T-helper 17 cell (primary cell): ENCODE measurements at places on chromosomes 7 and 10. TPM values are rescaled to one million over a fixed set of nuclear protein-coding genes. Genes with fewer than 3 reads are reported as not detected.

Gene PAPSS2
- 0.55 TPM for total RNA-seq

Gene DNAJB9
- 58.3 TPM for total RNA-seq

Gene NPC1L1
- 0.08 TPM for total RNA-seq

Gene MET
- total RNA-seq: not detected

Gene OR2A1
- total RNA-seq: not detected

Gene VPS37D
- not detected for total RNA-seq

Gene SEMA4G
- 0.96 TPM for total RNA-seq

Gene OR6V1
- total RNA-seq: not detected

Gene FAM171A1
- total RNA-seq: 2.7 TPM

Gene ZDHHC4
- 20.6 TPM for total RNA-seq

Gene DPP6
- total RNA-seq: not detected

Gene NUTM2B
- total RNA-seq: 1.7 TPM

Gene ACBD7
- total RNA-seq: not detected

DNA sequence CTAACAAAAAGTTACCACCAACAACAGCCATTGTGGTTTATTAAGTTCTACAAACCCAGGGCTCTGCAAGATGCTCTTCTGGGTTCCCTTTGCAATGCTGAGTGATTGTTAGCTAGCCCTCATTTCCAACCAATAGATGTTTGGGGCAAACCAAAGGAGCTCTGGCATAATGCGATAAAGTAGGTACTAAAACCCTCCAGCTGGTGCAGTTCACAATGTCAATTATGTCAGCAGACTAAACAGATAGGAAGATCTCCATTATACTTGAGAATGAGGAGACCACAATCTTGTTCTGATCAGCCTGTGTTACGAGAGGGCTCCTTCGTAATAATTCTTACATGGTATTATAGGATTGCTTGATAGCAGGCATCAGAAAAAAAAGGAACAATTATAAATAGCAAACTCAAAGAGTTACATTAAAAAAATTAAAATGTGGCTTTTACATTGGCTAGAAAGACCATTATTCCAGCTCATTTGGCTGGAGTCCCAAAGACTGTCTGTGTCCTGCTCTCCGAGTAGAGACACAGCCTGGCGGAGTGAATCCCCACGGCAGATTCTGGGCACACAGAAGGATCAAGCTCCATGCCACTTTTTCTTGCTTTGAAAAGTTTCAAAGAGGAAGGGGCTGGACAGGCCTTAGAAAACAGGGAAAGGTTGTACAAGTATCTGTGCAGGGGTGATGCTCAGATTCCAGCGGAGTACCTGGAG, 93.8 kb downstream of the ZRANB1 start:
- no peak for DNase-seq

DNA sequence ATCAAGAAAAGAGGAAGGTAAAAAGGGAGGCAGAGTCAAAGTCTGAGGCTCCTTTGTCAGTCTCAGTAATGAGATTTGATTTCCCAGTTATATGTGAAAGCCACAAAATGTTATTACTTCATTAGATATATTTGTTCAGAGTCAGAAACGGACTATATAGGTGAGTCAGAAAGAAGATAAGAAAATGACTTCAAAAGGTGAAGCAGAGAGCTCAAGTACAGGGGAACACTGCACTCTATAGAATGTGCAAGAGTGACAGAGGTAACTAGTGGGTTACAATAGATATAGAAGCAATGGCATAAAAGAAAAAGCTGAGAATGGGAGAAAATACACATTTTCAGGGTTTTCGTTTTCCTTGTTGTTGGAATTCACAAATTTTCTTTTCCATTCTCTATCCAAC, 43.3 kb downstream of the DGKB start:
- no peak for DNase-seq

GRCh38 chr7:121872831-121873288, at the start of gene PTPRZ1:
Gene PTPRZ1, plus strand, starts transcription at chr7:121873161. Its CDS starts 339 bp downstream, at chr7:121873500.
- DNase-seq: no peak

GRCh38 chr7:158251061-158251965, 336.3 kb downstream of the PTPRN2 start:
- no peak for DNase-seq

- no peak for DNase-seq
Measured at GRCh38 chr10:116769791-116770190, 27.4 kb upstream of the HSPA12A start.

- DNase-seq: no peak
Measured at GRCh38 chr10:62617652-62618051, 186.9 kb upstream of the ADO start.

- peak; percentile 44 for DNase-seq
Measured at GRCh38 chr10:119079599-119080520, 757 bp downstream of the EIF3A start.

DNA sequence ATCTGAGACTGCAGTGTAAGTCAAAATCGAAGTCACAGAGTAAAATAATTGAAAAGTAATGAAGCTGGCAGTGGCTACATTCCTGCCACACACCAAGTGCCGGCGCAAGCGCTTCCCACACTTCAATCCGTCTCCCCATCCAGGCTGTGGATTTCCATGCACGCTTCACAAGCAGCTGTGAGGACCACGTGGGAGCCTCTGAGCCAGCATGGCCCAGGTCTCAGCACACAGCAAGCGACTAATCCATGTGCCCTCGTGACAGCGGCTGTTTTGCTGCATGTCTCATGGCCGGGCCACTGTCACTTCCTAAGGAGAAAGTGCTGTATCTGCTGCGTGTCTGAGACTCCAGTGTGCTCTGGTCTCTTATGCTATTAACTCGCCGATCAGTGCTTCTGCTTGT, 566.9 kb downstream of the DNAJB6 start:
- DNase-seq: no peak

DNA sequence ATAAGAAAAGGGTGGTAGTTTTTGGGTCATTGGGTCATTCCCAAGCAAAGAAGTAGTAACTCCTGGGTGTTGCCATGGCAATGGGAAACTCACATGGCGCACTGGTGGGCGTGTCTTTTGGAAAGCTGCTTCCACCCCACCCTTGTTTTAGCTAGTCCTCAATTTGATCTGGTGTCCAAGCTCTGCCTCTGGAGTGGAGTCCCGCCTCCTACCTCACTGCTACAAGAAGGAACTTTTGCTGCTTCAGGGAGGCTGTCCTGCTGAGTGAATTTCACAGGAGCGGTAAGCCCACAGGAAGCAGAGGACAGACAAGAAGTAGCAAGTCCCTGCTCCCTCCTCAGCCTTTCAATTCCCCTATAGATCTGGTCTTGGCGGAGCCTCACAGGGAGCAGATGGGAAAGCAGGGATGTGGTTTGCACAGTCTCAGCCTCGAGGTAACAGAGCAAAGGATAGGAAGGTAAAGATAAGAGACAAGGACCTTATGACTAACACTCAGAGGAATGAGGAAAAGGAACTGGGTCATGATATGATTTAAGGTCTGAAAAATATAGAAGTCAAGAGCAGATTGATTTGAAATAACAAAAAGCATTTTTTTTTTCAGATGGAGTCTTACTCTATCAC, 700.3 kb downstream of the TNS3 start:
- no peak for DNase-seq

DNA sequence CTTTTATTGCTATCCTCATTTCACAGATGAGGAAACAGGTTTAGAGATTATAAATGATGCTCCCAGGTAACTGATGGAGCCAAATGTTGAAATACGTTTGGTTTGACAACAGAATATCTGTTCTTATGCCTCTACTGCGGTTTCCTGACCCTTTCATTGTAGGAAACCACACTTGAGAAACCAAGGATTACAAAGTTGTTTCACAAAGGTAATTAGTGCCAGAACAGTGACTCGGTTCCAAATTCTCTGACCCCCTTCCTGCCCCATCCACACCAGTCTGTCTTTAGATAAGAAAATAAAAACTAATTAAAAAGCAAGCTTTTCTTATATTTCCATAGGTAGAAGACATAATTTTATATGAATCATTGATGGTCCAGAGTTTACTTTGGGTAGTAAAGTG, 393.7 kb upstream of the MBL2 start:
- DNase-seq: no peak

DNA sequence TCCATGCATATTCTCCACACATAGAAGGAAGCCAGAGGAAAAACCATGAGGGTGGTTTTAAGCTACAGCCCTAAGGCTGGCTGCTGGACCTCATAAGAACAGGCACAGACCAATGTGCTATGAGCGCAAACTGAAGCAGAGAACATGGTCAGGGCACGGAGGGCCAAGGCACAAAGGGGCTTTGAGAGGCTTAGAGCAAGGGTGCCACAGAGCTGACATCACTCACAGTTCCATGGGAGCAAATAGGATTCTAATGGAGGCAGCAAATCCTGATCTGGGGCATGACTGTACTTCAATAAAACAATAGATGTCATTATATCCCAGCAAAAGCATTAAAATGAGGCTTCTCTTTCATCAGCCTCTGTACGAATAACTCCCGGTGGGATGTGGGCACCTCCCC, 162.4 kb downstream of the COBL start:
- no peak for DNase-seq

DNA sequence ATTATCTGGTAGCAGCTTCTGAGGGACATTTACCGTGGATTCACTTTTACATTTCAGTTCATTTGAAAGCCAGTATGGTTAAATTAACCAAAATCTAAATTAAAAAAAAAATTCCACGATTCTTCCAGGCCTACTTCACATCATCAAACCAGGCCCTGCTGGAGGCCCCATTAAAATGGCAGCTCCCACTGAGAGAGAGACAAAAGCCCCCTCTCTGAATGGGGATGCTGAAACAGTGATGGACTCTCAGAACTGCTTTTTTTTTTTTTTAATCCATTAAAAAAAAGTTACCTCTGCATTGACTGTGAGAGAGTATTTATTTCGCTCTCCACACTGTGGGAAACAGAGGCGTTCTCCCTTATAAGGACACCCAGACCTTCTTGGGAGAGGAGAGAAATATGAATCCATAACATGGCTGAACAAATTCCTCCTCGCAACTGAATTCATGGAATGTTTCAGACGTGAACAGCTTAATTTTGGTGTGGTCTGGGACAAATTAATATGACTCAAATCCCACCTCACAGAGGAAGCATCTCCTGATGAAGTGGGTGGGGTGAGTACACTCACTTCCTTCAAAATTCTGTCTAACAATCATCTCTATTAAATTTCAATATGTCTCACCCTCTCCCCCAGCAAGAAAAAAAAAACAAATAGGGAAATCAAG, 73.5 kb downstream of the SAMD9 start:
- DNase-seq: no peak

DNA sequence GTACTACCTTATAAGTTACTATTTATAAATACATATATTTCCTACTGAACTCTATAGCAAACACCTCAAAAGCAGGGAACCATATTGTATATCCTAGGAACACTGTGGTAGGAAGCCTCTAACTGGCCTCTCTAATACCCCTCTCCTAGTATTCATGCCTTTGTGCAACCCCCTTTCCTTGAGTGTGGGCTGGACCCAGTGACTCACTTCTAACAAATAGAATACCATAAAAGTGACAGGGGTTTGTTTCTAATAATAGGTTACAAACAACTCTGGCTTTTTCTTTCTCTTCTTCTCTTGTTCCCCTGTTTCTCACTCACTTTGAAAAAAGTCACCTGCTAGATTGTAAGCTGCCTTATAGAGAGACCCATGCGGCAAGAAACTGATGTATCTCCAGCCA, 51.6 kb upstream of the MACC1 start:
- DNase-seq: no peak

GRCh38 chr7:44666566-44666965, 60.1 kb downstream of the OGDH start:
- DNase-seq: no peak

DNA sequence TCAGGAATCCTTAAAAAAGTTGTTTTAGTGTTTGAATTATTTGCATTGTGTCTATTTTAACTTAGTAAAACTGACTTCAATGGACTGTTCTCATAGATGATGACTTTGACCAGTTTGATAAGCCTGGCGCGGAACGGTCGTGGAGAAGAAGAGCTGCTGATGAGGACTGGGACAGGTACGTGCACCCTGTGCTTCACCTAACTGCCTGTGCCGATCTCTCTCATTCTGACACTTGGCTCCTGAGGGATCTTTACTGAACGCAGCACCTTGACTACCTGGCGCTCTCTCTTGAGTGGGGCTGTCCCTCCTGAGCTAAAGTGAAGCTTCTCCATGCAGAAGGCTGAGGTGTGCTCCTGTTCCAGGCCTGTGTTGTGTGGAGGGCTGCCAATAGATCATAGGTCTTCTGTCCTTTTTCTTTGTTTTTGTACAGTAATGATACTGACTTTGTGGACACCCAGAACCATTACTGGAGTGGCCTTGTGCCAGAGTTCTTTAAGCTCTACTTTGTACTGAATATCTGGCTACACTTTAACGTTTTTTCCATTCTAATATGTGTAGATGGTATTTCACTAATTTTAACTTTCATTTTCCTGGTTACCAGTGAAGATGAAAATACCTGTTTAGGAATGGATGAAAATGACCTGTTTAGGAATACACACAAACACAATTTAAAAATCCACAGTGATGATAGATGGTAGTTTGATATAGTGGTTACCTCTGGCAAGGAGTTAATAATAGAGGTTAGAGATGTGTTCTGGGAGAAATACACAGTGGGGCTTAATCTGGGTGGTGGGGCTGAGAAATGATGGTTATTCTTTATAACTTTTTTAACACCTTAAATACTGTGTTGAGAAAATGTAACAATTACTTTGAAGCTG, 20.9 kb downstream of the RBM33 start:
- no peak for DNase-seq

- DNase-seq: no peak
Measured at GRCh38 chr7:96313940-96314339, 8.0 kb downstream of the SLC25A13 start.

DNA sequence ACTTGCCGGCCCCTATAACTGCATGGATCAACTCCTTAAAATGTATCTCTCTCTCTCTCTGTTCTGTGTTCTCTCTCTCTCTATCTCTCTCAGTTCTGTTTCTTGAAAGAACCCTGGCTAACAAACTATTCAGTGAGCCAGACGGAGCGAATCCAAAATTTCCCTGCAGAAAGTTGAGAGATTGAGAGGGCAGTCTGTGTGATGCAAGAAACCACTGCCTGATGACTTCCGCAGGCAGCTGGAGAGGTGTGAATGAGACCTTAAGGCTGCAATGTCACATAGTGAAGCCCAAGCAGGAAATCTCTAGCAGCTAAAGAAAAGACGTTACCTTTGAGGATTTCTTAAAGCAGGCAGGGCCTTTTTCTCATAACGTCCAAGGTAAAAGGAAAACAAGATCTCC, 17.3 kb downstream of the FAM107B start:
- DNase-seq: no peak

DNA sequence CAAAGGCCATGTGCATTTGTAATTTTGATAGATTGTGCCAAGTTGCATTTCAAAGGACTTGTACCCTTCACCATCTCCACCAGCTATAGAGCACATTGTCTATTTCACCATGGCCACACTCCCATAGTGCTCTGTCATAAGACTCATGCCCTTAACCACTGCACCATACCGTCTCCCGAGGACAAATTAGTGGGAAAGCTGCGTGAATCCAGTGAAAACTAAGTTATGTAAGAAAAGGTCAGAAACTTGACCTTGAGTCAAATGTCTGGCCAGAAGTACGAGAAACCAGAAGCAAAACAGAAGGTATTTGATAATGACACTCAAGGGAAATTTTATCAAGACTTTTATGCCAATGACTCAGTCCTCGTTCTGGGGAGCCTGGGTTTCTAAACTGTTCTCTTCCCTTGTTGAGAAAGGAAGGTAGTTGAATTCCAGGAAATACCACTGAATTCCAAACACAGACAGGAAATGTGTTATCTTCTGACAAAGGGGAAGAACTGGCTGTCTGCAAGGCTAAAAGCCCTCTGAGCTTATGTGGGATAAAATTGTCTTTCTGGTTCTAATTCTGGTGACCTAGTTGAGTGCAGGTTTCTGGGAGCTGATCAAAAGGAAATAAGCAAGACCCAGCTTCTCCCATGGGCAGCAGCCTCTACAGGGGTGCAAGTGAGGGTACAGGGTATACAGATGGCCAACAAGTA, 49.7 kb downstream of the CDK1 start:
- no peak for DNase-seq

GRCh38 chr7:92635538-92635937, 45.3 kb upstream of the FAM133B start:
- no peak for DNase-seq
